ENCODE measurements at places on chromosomes 7 and 10.
A peak's percentile ranks its signal among the peaks of the same experiment; 100 is the strongest.

DNA sequence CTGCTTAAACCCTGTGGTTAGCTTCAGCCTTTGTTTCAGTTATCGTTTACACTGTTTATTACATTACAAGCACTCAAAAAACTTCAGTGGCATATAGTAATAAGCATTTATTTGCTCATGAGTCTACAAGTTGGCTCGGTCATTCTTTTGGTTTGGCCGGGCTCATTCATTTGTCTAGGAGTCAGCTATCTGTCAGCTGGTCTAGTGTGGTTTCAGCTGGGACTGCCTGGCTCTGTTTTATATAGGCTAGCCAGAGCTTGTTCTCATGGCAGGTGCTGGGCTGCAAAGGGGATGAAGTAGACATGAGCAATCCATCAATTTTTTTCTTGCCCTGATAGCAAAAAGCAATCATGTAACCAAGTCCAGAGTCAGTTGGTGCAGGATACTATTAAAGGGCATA, 103.6 kb downstream of the MKLN1 start:
- DNase-seq, result no peak

DNA sequence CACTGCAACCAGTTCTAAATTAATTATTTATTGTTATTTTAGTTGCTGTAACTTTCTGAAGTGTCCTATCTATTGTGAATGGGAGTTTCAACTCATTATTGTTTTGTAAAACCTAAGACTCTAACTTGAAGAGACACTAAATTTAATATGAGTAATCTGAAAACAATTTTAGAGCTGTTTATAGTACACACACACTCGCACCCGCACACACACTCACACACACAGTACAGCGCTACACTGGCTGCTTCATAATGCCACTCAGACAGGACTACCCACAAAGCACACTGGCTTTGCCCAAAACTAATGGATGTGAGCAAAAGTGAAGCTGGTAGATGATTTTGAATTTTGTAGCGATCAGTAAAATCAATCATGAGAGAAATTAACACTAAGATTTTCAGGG, 238.9 kb upstream of the ETV1 start:
- no peak for DNase-seq

GRCh38 chr7:85471740-85472139, 284.9 kb upstream of the SEMA3D start:
- no peak for DNase-seq

DNA sequence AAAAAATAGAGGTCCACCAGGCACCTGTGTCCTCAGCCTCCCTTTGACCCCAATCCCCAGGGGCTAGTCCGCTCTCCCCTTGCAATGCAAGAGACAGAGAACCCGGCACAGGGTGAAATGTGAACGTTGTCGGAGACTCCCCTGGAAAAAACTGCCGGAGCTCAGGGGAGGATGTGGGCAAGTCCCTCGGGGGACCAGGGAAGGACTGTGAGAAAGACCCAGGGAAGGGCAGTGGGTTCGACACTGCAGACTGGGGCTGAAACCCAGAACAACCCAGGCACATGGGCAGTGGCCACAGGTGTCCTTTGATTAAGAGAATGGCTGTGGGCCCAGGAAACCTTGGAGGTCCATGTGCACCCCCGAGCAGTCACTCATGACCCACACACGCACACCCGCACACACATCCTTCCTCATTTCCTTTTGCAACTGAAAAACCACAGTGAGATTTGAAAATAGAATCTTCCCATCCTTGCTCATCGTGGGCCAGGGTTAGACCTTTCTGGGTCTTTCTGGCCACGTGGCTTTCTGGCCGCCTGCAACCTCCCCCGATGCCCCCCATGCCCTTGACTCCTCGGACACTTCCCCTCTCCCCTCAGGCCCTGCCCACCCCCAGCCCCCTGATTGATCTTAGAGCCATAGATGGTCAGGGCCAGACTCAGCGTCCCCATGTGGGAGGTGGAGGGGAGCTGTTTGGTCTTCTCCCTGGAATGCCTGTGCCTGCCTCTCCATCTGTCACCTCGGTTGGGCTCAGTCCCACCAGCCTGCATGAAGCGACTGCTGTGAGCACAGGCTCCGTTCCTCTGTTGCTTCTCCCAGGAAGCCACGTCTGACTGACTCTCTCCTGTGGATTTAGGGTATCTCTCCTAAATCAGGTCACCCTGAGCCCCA, 7.9 kb downstream of the LAT2 start:
- no peak for DNase-seq

- DNase-seq, result peak; percentile 34
Observed at GRCh38 chr10:43078986-43079273, 2.1 kb downstream of the RET start.

GRCh38 chr10:128046953-128047290, 79.3 kb downstream of the MKI67 start:
- no peak for DNase-seq
